ENCODE measurements at places on chromosomes 7 and 10. TPM values are rescaled to one million over a fixed set of nuclear protein-coding genes. Genes with fewer than 3 reads are reported as not detected.

- DNase-seq, result no peak
Observed at GRCh38 chr10:112348759-112349158, 25.2 kb upstream of the ACSL5 start.

DNA sequence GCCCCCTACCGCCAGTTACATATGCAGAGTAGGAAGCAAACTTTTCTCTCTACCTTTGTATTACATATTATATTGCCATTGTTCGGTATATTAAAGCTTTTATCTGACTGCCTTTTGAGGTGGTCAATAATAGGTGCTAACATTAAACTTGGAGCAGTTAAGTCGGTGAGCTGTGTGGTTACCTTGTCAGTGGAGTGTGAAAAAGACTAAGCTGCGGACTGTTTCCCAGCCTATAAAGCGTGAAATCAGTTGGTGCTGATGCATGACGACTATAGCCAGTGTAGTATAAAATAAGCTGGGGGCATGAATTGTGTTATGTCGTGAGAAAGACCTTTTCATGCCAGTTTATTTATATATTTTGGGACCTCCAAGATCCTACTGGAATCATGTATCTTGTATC is 33.7 kb downstream of the R3HCC1L start:
- no peak for DNase-seq

DNA sequence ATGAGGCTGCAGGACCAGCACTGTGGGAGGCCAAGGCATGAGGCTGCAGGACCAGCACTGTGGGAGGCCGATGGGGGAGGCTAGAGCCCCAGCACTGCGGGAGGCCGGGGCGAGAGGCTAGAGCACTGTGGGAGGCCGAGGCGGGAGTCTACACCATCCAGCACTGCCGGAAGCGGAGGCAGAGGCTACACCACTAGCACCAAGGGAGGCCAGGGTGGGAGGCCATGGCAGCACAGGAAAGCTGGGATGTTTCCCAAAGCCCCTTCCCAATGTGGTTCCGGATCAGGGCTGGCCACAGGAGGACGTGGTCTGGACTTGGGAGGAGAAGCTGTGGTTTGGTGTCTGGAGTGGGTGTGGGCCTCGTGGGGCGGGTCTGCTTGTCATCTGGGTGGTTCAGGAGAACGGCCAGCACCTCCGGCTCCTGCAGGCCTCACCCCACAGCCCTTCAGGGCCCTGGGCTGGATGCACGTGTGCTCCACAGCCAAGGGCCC is 43.6 kb downstream of the PDGFA start:
- DNase-seq, result peak; percentile 37

GRCh38 chr7:102471791-102472125 is 7.0 kb downstream of the POLR2J start:
- DNase-seq, result no peak

DNA sequence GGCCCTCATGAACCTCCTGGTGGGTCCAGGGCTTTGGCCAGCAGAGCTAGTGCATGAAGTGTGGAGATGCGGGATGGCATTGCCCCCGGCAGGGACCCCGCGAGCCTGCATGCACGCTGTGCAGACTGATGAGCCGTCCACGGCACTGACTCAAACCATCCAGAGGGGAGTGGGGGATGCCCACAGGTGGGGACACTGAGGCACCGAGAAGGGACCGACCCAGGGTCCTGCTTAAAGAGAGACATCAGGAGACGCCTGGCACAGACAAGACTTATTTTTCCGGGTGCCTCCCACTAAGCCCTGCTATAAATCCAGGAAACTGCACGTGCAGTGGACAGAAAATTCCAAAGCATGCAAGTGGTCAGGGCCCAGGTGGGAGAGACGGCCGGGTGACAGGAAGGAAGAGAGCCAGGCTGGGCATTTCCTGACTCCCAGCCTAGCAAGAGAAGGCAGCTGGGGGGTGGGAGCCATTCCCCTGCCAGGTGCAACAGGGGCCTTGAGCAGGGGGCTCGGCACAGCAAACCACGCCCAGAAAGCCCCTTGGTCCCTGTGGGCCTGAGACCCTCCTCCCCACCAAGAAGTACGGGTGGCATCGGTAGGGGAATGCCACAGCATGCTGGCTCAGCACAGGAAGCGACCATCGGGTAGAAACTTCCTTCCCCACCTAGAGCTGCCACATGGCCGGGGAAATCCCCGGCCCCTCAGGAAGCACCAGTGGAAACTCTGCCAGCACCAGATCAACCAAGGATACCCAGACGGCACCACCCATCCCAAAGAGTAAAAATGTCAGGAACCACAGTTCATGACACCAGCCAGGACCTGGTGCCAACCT is 91.5 kb downstream of the FOXL3 start:
- DNase-seq, result peak; percentile 37

MICALL2 gene
- total RNA-seq, result 8.2 TPM

- DNase-seq, result no peak
Observed at GRCh38 chr7:29281782-29282541, 87.4 kb downstream of the CHN2 start.

- DNase-seq, result no peak
Observed at GRCh38 chr10:119667562-119668328, 16.6 kb downstream of the BAG3 start.
